Suprapubic skin (tissue), 4 donors: ENCODE measurements at places on chromosomes 3 and 15. TPM values are rescaled to one million over a fixed set of nuclear protein-coding genes. Genes with fewer than 3 reads are reported as not detected.

Gene CYP11A1
- total RNA-seq: 0.47 TPM

Gene PSTPIP1
- 1.9 TPM for total RNA-seq

GRCh38 chr15:58731756-58732535 lies 17.6 kb downstream of the ADAM10 start:
- no peak for DNase-seq

- DNase-seq: no peak
These were observed 38.3 kb downstream of the PIK3CA start for GRCh38 chr3:179186426-179186825.

DNA sequence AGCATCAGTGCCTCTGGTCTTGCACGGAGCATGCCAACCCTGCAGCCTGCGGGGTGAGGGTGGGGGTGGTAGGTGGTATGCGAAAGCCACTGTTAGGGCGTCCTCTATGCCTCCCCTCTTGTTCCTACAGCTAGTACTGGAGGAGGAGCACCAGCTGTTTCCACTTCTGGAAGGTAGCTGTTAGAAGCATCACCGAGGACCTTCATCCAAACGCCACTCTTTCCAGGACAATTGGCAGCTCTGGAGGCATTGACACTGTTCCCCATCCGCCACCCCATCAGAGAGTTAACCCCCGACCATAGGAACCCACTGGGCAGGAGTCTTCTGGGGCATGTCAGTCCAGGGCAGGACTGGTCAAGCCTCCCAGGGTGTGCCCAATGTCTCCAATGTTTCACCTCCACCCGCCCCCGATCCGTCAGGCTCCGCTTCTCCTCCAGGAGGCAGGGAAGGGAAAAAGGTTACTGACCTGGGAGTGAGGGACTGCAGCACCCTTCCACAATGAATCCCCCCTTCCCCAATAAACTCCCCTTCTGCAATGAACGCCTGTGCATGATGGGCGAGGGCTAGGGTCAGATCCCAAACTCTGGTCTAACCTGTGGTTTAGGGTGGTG lies 487 bp downstream of the DUOX2 start:
- DNase-seq: no peak

GRCh38 chr3:144187531-144188210 lies 216.0 kb downstream of the DIPK2A start:
- DNase-seq: no peak
